Activated T-helper 2 cell treated with anti-CD3 and anti-CD28 coated beads, Interferon-gamma antibody, Interleukin-2, Interleukin-4, amounts not matched to agents 10 μg/mL and 5 μg/mL and 100 μg/mL, durations not matched to agents 14 hours and 24 hours and 36 hours (primary cell): ENCODE measurements at places on chromosomes 4 and X.

DNA sequence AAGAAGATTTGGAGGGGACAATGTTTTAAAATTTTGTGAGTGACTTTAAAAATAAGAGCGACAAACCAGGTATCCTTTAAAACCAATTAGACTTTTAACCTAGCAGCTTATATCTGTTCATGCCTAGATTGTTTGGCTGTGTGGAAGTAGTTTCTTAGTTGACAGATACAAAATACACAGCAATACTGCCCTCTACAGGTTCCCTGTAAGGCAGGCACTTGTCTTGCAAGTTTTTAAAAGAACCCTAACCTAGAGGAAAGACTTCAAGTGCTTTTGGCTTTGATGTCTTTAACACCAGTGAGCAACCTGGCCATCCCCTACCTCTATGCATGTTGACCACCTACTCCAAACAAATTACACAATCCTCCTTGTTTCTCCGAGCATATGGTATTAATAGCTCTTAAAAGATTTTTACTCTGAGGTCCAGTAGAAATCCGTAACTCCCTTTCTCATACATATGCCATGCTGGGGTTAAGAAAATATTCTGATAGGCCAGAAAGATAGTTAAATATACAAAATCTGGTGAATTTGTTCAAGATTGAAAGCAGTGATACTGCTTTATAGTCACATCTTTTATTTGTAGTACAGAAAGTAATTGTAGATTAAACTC is 273.0 kb downstream of the ARHGAP24 start:
- H3K27ac ChIP-seq, result no peak overlapping the region
- no peaks in the 10 kb centered on the region for H3K36me3 ChIP-seq
- H3K4me3 ChIP-seq, result no peak overlapping the region

GRCh38 chrX:54482839-54483593 is 13.0 kb downstream of the FGD1 start:
- no peak overlapping the region for H3K27ac ChIP-seq
- H3K27me3 ChIP-seq, result no peaks in the 10 kb centered on the region
- DNase-seq, result no peak
- H3K4me1 ChIP-seq, result no peaks in the 10 kb centered on the region
- H3K4me3 ChIP-seq, result no peak overlapping the region
- no peaks in the 10 kb centered on the region for H3K36me3 ChIP-seq

DNA sequence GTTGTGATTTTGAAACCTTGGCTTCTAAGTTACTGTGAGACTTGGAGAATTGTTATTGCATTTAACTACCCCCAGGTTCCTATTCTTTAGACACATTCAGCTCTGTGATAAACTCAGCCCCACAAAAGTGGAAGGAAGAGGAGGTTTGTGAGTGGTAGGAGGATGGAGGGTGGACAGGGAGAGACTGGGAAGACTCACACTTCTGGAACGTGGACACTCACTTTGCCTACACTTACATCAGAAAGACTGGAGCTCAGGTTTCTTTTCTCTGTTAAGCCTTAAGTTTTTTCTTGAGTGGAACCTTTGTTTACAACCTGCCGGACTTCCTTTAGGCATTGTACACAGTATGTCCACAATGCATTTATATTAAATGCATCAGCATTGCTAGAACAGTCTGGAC is 99.0 kb downstream of the AREG start:
- H3K27ac ChIP-seq, result no peak overlapping the region
- no peaks in the 10 kb centered on the region for H3K36me3 ChIP-seq
- DNase-seq, result no peak
- H3K27me3 ChIP-seq, result peaks cover 8% of the 10 kb centered on the region
- H3K4me1 ChIP-seq, result peaks cover 8% of the 10 kb centered on the region
- H3K4me3 ChIP-seq, result no peak overlapping the region

DNA sequence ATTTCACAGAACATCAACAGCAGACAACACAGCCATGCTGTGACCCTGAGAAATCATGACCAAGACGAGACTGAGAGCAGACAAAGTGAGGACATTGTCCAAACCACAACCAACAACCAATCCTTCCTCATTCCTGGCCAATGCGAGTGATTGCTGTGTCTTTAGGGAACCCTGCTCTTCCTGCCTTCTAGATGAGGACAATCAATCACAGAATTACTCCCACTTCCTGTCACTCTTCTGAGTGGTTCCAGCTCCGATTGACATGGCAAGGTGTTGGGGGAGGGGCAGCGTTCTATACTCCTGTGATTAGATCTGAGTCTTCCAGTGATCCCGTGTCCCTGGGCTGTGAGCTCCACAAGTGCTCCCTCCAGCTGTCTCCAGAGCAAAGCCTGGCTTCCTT is 227.8 kb downstream of the STIM2 start:
- H3K4me3 ChIP-seq, result no peak overlapping the region
- DNase-seq, result no peak
- H3K27ac ChIP-seq, result no peak overlapping the region
- H3K27me3 ChIP-seq, result peaks cover 32% of the 10 kb centered on the region
- H3K36me3 ChIP-seq, result no peaks in the 10 kb centered on the region
- no peaks in the 10 kb centered on the region for H3K4me1 ChIP-seq

DNA sequence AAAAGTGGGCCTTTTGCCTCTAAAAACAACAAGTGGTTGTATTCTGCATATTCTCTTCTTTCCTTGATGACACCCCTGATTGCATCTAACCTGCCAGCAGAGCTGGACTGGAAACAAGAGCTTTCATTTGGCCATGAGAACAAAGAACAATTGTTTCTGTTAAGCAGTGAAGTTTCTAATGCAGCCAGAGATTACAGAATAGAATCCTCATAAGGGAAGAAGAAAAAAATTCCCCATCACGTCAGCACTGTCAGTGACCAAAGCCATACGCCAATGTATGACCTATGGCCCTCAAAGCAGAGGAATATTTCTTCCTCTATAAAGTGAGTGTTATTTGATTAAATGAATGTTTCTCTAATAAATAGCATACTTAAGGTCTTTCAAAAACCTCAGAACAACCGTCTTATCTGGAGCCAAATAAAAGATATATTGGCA is 529.1 kb upstream of the INTU start:
- H3K27ac ChIP-seq, result no peak overlapping the region
- H3K36me3 ChIP-seq, result no peaks in the 10 kb centered on the region
- H3K27me3 ChIP-seq, result no peaks in the 10 kb centered on the region
- no peak overlapping the region for H3K4me3 ChIP-seq
- H3K4me1 ChIP-seq, result no peaks in the 10 kb centered on the region

DNA sequence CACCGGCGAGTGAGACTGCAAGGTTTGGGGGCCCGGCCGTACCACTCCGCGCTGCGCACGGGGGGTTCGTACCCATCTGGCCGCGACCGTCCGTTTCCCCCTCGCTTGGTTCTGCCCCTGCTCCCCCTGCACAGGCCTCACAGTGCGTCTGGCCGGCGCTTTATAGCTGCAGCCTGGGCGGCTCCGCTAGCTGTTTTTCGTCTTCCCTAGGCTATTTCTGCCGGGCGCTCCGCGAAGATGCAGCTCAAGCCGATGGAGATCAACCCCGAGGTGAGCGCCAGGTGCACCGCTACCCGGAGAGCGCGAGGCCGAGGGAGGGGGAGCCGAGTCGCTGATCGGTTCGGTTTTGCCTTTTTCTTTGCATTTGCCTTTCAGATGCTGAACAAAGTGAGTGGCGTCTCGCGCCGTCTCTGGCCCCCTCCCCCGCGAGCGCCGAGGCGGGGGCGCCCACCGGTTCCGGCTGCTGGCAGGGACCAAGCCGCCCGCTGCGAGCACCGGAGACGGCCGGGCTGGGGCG is at the start of gene UCHL1:
Gene UCHL1 (plus strand): TSS at position 189 of the 517 bp plus-strand sequence. CDS start 49 bp downstream, at position 238.
- DNase-seq, result no peak
- no peaks in the 10 kb centered on the region for H3K36me3 ChIP-seq
- peaks cover 6% of the 10 kb centered on the region for H3K4me1 ChIP-seq
- H3K4me3 ChIP-seq, result peak within 1 kb of the TSS; percentile 51
- no peak within 1 kb of the TSS for H3K27ac ChIP-seq

GRCh38 chr4:121227341-121227792 is 63.2 kb upstream of the TNIP3 start:
- H3K4me3 ChIP-seq, result peak overlapping the region; percentile 76
- H3K27ac ChIP-seq, result peak overlapping the region; percentile 64
- peaks cover 3% of the 10 kb centered on the region for H3K36me3 ChIP-seq

- no peak for DNase-seq
- no peaks in the 10 kb centered on the region for H3K4me1 ChIP-seq
These were observed 24.3 kb downstream of the LINC00632 start for GRCh38 chrX:140733766-140734342.

DNA sequence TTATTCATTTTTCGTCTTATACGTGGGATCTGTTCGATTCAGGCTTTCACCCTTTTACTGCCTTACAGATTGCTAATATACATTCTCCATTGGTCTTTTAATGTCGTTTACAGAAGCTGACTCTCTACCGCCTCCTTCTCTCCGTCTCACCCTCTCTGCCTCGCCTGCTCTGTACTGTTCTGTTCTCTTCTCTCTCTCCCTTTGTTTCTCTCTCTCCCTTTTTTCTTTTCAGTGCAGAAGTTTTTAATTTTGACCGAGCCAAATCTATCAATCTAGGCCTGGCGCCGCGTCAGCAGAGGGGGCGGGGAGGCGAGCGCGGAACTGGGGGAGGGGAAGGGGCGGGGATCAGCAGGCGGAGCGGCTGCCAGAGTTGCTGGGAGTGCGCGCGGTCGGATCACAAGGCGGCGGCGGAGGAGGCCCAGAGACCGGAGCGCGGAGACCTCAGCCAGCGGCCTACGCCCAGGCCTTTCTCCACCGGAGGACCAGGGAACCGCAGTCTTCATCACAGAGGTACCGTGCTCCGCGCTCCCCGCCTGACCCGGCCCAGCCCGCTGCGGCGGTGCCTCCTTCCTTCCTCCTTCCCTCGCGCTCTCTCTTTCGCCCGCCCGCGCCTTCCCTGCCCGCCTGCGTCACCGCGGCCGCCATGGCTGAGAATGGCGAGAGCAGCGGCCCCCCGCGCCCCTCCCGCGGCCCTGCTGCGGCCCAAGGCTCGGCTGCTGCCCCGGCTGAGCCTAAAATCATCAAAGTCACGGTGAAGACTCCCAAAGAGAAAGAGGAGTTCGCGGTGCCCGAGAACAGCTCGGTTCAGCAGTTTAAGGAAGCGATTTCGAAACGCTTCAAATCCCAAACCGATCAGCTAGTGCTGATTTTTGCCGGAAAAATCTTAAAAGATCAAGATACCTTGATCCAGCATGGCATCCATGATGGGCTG is at the start of gene UBQLN2:
Gene UBQLN2 (plus strand): TSS at position 397 of the 931 bp plus-strand sequence. CDS start 247 bp downstream, at position 644.
- peak; percentile 74 for DNase-seq
- peaks cover 11% of the 10 kb centered on the region for H3K4me1 ChIP-seq
- peak within 1 kb of the TSS; percentile 98 for H3K27ac ChIP-seq
- no peaks in the 10 kb centered on the region for H3K27me3 ChIP-seq
- H3K4me3 ChIP-seq, result peak within 1 kb of the TSS; percentile 93

DNA sequence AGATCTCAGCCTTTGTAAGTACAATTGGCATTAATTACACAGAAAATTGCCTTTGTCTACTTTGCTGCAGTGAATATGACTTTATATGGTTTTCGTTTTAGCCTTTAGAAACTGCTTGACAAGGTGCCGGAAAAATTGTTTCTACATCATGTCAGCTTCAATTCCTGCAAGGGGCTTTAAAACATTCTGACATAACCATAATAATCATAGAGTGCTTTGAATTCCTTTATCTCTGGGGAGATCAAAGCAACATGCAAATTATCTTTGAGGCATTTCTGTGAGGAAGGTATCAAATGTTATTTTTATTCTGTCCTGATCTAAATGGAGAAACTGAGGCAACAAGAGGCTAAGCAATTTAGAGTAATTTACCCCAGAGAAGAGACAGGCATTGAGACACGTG is 57.8 kb downstream of the MMRN1 start:
- no peak overlapping the region for H3K4me3 ChIP-seq
- no peaks in the 10 kb centered on the region for H3K36me3 ChIP-seq
- H3K4me1 ChIP-seq, result no peaks in the 10 kb centered on the region
- H3K27ac ChIP-seq, result no peak overlapping the region

DNA sequence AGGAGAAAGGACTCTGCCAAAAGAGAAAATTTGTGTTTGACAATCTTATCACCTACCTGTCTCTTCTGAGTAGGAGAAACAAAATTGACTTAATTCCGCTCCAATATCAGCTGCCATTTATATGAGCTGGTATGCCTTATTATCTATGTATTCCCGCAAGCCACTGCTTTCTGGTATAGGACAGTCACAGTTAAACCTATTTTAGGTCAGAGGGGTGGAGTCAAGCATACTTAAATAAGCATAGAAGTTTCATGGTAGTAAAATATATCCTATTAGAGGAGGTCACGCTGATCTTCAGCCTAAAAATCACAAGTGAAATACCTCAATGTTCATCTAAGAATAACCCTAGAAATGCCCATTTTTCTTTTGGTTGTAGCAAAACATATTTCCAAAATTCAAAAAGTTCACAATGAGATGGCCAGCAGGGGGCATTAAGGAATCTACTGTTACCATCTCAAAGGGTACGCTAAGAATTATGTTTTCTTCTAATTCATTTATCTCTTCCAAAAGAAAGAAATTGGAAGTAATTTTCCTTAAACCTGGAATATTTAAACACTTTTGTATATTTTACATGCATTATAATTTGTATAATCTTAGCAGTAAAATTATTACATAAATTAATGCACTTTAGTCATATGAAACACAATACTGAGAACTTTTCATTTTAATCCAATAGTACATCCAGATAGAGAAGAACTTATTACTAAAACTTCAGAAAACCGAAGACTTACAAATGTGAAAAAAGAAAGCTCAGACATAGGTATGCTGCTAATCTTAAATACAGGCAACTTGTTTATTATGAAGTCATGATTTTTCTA is 10.5 kb downstream of the PPAT start:
- H3K4me3 ChIP-seq, result no peak overlapping the region
- H3K27ac ChIP-seq, result no peak overlapping the region
- no peak for DNase-seq
- H3K36me3 ChIP-seq, result peaks cover 11% of the 10 kb centered on the region

- no peak overlapping the region for H3K27ac ChIP-seq
- no peak overlapping the region for H3K4me3 ChIP-seq
- no peaks in the 10 kb centered on the region for H3K4me1 ChIP-seq
These were observed 339.7 kb downstream of the PCDH19 start for GRCh38 chrX:100070334-100070849.

GRCh38 chrX:47579537-47579936 is 2.7 kb upstream of the TIMP1 start:
- no peak overlapping the region for H3K4me3 ChIP-seq
- peak overlapping the region; percentile 62 for H3K27ac ChIP-seq
- no peak for DNase-seq
- peaks cover 32% of the 10 kb centered on the region for H3K4me1 ChIP-seq

- H3K27ac ChIP-seq, result no peak overlapping the region
- no peaks in the 10 kb centered on the region for H3K36me3 ChIP-seq
- no peaks in the 10 kb centered on the region for H3K27me3 ChIP-seq
These were observed 96.3 kb upstream of the MSX1 start for GRCh38 chr4:4762909-4763821.

GRCh38 chr4:97525236-97525635 is 618.0 kb downstream of the STPG2 start:
- no peak for DNase-seq
- no peaks in the 10 kb centered on the region for H3K36me3 ChIP-seq
- no peaks in the 10 kb centered on the region for H3K27me3 ChIP-seq
- H3K4me3 ChIP-seq, result no peak overlapping the region

- no peak overlapping the region for H3K27ac ChIP-seq
- H3K4me1 ChIP-seq, result peaks cover 6% of the 10 kb centered on the region
- H3K27me3 ChIP-seq, result peaks cover 18% of the 10 kb centered on the region
- DNase-seq, result no peak
- H3K36me3 ChIP-seq, result no peaks in the 10 kb centered on the region
These were observed 411.9 kb upstream of the EMCN start for GRCh38 chr4:100929758-100930157.
